Left renal pelvis (tissue), 4 donors: ENCODE measurements at places on chromosomes 4 and X.

- no peak for DNase-seq
These were observed 28.2 kb downstream of the DCAF12L2 start for GRCh38 chrX:126137899-126138298.

- no peak for DNase-seq
These were observed 74.0 kb downstream of the FAM53A start for GRCh38 chr4:1609901-1610790.

GRCh38 chr4:61831987-61832386 lies 631.9 kb downstream of the ADGRL3 start:
- DNase-seq: no peak

GRCh38 chr4:26484032-26484515 lies 6.2 kb downstream of the CCKAR start:
- DNase-seq: no peak

DNA sequence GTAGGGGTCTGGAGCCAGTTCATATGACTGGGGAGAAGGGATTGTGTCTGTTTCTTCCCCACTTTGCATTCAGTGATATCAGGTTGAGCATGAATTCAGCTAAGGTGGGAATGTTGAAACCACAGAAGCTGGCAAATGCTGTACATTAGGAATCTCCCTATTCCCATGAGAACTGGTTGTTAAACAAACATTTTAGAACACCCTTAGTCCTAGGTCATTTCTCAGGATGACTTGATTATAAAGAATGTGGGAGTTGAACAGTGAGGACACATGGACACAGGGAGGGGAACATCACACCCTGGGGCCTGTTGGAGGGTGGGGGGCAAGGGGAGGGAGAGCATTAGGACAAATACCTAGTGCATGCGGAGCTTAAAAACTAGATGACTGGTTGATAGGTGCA lies 62.6 kb upstream of the LIMCH1 start:
- DNase-seq: no peak

- DNase-seq: no peak
These were observed 108.4 kb upstream of the ATXN3L start for GRCh38 chrX:13428053-13428786.

- no peak for DNase-seq
These were observed 59.4 kb downstream of the REPS2 start for GRCh38 chrX:17005712-17006368.

DNA sequence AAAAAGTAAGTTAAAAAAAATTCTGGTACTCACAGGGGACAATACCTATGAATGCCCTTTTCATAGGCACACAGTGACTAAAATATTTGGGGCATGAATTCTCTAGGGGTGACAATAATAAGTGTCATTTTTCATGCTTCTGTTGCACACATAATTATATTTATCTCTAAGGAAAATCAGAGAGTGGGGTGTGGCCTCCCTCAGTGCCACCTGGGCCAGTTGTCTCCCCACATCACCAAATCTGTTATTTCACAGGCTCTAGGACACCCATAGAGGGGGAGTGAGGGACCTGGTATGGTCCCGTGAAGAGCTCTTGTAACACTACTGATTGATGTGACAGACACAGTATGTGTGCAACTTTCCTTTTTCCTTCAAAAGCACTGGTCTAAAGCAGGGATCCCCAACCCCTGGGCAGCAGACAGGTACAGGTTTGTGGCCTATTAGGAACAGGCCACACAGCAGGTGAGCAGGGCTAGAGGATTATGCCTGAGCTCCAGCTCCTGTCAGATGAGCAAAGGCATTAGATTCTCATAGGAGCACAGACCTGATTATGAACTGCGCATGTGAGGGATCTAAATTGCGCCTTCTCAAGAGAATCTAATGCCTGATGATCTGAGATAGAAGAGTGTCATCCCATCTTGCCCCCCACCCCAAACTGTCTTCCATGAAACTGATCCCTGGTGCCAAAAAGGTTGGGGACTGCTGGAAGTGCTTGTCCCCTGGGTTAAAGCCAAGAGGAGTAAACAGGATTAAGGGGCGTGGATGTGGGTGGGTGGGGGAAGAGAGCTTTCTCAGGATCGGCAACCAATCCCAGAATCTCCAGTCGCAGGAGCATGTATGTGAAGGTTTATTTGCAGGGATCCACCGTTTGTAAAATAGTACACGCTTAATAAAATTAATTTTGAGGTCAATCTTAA lies 856 bp downstream of the SLC9B1 start:
- peak; percentile 26 for DNase-seq

GRCh38 chrX:68934922-68935321 lies 106.1 kb downstream of the EFNB1 start:
- no peak for DNase-seq

GRCh38 chr4:141311246-141312204 lies 90.8 kb downstream of the ZNF330 start:
- DNase-seq: no peak

- DNase-seq: no peak
These were observed 76.8 kb upstream of the PRPS1 start for GRCh38 chrX:107551546-107551945.

- no peak for DNase-seq
These were observed 997.9 kb upstream of the PCDH7 start for GRCh38 chr4:29722253-29722652.

DNA sequence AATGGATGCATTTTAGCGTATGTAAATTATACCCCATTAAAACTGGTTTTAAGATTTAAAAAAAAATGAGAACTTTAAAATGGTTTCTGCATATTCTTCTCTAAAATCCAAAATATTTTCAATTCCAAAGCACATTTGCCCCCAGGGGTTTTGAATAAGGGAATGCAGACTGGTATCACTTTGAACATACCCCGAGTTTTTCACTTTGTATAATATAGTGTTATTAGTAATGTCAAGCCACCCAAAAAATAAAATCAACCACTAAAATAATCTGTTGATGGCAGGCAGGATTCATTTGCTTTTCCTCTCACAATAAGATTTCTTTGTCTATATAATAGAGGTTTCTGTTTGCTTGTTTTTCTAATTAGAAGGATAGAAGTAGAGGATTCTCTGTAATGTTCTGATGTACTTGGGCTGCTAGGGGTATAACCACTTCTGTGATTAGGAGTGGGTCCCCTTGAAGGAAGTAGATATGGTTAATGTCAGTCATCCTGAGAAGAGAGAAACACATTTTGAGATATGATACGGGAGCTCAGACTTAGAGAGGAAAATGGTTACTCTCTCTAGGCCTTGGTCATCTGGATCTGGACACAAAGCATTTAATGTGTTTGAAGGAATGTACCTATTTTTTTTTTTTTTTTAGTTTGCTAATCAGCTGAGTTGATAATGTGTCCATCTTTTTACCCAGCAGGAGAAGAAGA lies 9.3 kb upstream of the LIN54 start:
- no peak for DNase-seq

DNA sequence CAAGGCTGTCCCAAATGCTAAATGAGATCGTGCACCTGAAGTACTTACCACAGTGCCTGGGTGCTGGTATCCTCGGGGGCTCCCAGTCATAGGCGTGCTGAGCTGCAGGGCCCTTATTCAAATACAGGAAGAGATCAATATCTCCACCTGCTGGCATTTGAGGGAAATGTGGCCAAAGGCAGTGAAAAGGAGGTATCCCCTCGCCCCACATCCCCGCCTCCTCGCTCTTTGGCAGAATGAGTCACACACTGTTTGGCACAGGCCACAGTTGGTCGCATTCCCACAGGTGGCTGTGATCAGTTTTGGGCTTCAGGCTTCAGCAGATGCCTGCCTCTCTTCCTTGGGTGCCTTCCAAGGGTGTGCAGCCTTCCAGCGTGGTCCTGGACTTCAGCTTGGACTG lies 28.4 kb downstream of the ZNF185 start:
- DNase-seq: no peak

DNA sequence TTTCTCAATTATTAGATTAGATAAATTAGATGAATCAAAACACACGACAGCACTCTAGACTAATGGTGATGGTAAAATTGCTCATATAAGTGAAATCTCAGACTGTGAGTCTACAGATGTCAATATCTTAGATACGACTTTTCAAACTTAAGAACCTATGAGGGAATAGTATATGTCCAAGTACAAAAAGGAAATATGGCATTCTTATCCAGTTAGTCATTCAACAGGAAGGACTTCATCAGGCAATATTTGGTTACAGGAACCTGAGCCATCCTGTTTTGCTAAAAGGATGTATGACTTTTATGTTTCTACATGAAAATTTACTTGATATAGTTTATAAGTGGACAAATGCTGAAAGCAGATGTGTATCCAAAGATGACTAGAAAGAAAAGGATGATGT lies 107.0 kb downstream of the CT47B1 start:
- no peak for DNase-seq

GRCh38 chr4:124090021-124090420 lies 622.5 kb downstream of the ANKRD50 start:
- no peak for DNase-seq

- no peak for DNase-seq
These were observed 61.3 kb upstream of the ARX start for GRCh38 chrX:25076941-25077500.

GRCh38 chr4:105135785-105136184 lies 10.9 kb upstream of the TET2 start:
- DNase-seq: no peak

- DNase-seq: no peak
These were observed 211.2 kb downstream of the NSUN7 start for GRCh38 chr4:40960941-40961340.

- no peak for DNase-seq
These were observed 3.1 kb downstream of the ZNF827 start for GRCh38 chr4:145935253-145936141.

DNA sequence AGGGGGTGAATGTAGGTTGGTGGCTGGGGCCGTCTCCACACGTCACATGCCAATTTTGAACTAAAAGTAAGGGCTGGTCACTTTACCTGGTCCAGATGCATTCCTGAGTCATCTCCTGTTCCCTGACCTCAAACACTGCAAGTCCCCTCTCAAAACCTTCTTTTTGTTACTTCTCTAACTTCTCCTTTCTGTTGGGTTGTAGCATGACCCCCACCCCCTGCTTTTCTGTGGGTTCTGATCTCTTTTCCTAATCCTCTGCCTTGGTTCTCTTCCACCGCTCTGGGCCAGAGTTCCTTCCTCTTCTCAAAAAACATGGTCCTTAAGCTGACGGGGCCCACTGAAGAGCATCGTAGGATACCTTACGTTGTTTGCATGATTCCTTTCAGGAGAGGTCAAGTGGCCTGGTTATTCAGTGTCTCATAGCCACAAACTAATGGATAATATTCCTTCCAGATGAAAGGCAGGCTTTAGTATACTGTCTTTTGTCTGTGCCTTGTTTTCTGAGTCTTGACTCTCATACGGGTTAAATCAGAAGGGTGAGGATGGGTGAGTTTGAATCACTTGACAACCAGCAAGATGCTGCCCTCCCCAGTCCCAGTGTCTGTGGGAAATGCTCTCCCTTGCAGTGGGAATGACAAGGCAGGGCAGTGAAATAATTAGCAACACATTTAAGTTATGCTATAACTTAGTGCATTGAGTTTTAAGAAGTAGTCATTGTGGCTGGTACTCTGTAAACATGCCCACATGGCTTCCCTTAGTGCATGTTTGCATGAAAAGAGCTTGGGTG lies 15.1 kb downstream of the SMS start:
- DNase-seq: no peak

DNA sequence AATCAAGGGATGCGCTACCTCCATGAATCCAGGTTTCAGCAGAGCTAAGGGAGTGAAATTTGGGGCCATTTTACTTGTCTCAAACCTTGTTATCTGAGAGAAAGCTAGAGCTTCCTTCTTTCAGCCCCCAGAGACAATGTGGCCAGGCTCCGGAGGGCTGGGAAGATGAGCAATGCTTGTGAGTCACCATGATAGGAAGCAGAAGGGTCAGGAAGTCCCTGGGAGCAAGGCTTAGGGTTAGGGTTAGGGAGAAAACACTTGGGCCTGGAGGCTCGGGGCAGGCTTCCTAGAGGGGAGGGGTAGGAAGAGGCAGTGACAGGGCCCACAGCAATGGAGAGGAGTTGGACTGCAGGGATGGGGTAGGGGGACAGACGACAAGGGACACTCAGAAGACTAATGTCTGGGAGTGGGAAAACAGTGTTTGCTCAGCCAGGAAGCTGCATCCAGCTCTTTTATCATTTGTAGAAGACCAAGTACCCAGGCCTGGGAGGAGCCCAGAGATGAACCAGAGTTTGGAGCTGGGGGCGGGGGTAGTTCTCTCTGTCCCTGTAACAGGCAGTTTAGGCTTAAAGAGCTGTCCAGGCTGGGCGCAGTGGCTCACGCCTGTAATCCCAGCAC lies 16.4 kb upstream of the PORCN start:
- DNase-seq: no peak

GRCh38 chrX:33129607-33130006 lies 81.7 kb downstream of the DMD start:
- no peak for DNase-seq

DNA sequence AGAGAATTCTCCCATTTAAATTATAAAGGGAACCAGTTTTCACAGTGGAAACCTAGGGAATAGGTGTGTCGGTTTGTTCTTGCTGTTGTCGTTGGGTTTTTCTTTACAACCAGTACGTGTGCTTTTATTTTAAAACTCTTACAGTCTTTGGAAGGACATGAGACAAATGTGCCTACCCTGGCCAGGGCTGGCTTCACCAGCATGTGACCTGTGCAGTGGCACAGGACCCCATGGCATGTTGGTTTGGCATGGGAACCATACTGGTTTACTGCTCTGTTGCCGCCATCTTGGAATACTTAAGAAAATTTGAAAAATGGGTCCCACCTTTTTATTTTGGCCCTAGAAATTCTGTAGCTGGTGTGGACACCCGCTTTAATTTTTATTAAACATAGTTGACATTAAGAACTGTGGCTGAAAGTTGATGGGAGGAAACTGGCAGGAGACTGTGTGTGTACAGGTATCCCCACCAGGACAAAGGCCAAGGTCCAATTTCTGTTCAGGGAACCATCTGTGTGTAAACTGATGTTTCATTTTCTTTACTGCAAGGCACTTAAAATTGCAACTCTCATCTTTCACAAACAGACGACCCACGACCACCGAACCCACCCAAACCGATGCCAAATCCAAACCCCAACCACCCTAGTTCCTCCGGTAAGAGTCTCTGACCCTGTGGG lies 28.8 kb downstream of the CD99 start:
- DNase-seq: no peak

DNA sequence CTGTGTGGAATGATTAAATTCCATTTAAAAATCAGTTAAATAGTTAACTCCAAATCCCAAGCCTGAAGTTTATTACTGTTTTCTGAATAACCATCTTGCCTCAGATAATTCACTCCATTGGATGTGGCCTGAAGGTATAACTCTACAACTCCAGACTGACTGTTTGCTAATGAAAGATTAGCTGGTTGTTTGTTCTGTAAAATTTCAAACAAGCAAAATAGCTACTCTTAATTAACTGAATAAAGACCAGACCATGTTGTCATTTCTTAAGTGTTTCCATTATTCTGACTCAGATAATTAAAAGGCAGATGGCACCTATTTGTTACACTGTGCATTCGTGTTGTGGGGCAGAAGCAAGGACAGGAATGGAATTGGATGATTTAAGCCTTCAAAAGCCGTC lies 78.5 kb upstream of the DDIT4L start:
- no peak for DNase-seq

DNA sequence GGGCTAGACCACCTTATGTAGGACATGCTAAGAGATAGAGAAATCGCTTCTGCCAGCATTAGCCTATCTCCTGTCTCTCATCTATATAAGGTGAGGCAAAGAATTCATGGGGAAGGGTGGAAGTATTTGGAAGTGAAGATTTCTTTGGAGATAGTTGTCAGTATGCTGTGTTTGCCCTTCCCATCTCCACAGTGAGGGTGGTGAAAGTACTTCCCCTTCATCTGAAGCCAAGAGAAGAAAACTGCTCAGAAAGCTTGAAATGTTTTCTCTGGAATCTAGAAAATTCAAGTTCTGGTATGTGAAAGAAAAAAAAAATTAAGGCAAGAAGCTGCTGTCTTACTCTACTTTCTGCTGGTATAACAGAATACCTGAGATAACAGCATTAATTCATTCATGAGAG lies 12.3 kb upstream of the ADH5 start:
- no peak for DNase-seq

GRCh38 chrX:8245411-8245810 lies 74.3 kb upstream of the VCX2 start:
- no peak for DNase-seq
